Chondrocyte (in vitro differentiated cells): ENCODE measurements at places on chromosomes 16 and 17. TPM values are rescaled to one million over a fixed set of nuclear protein-coding genes. Genes with fewer than 3 reads are reported as not detected.

The BIRC5 gene
- 10.2 to 11.6 TPM (median 10.9 TPM) in 3 replicates for total RNA-seq

The SGCA gene
- 0.85 to 5.5 TPM (median 1.3 TPM) in 3 replicates for total RNA-seq

- H3K27ac ChIP-seq: no peak overlapping the region
- H3K27me3 ChIP-seq: peaks cover 51% of the 10 kb centered on the region
- peaks cover 21% of the 10 kb centered on the region for H3K4me1 ChIP-seq
- DNase-seq: no peak
Observed at GRCh38 chr17:6712854-6713129, 377 bp downstream of the SLC13A5 start.

The NUPR1 gene
- total RNA-seq: 39.1 to 300 TPM (median 289 TPM) in 3 replicates

DNA sequence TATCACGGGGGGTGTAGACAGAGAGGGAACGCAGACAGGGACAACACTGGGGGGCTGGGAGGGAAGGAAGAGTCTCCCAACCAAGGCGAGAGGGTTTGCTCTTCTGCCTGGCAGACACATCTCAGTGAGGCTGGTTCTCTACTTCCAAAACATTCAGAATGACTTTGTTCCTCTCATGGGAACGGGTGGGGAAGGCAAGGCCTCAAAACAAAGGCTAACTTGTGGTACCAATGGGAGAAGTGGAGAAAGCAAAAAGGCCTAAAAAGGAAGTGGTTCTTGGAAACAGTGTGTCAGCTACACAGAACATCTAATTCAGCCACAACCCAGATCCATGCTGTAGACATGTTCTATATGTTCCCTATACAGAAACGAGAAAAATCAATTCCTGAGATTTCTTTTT lies 7.5 kb downstream of the FLOT2 start:
- peaks cover 41% of the 10 kb centered on the region for H3K4me1 ChIP-seq
- DNase-seq: no peak
- no peak overlapping the region for H3K4me3 ChIP-seq
- H3K36me3 ChIP-seq: peaks cover 4% of the 10 kb centered on the region
- peak overlapping the region; percentile 86 for H3K27ac ChIP-seq
- no peaks in the 10 kb centered on the region for H3K27me3 ChIP-seq

DNA sequence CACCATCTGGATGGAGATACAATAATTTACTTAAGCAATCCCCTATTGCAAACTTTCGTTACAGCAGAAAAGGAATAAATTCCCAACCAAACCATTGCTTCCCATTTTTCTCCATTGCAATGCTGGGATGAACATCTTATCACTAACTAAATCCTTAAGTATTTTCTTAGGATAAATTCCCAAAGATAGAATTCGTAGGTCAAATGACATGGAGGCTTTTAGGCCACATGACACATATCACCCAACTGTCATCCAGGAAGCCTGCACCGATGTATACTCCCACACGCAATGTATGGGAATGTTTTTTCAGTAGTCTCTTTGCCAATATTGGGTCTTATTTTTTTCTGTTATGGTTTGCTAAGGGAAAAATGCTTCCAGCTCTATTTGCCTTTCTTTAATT lies 1.6 kb upstream of the TLCD2 start:
- H3K4me3 ChIP-seq: peak overlapping the region; percentile 97
- no peaks in the 10 kb centered on the region for H3K27me3 ChIP-seq
- peaks cover 32% of the 10 kb centered on the region for H3K36me3 ChIP-seq
- H3K4me1 ChIP-seq: peaks cover 43% of the 10 kb centered on the region

The AHSP gene
- total RNA-seq: not detected in 3 replicates

The VAT1L gene
- not detected in 3 replicates for total RNA-seq

DNA sequence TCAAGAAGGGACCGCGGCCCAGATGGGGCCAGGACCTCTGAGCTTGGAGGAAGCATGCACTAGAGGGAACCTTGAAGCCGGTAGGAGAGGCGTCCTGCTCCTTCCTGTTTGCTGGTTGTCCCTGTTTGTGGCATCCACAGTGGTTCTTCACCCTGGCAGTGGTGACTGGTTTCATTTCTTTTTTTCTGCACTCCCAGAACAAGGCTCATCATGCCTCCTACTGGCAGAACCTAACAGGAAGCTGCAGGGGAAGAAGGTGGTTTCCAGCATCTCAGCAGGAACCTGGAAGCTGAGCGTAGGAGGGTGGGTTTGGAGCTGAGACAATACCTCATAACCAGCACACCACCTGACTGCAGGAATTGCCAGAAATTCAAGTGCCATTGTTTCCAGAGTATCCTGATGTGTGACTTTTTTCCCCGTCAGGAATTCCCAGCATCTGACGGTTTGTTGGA lies 5.8 kb downstream of the TMEM231 start:
- no peak overlapping the region for H3K4me3 ChIP-seq
- DNase-seq: no peak
- no peak overlapping the region for H3K27ac ChIP-seq
- no peaks in the 10 kb centered on the region for H3K27me3 ChIP-seq
- peaks cover 5% of the 10 kb centered on the region for H3K4me1 ChIP-seq

The SPIRE2 gene
- total RNA-seq: 1.4 to 3.2 TPM (median 1.4 TPM) in 3 replicates

DNA sequence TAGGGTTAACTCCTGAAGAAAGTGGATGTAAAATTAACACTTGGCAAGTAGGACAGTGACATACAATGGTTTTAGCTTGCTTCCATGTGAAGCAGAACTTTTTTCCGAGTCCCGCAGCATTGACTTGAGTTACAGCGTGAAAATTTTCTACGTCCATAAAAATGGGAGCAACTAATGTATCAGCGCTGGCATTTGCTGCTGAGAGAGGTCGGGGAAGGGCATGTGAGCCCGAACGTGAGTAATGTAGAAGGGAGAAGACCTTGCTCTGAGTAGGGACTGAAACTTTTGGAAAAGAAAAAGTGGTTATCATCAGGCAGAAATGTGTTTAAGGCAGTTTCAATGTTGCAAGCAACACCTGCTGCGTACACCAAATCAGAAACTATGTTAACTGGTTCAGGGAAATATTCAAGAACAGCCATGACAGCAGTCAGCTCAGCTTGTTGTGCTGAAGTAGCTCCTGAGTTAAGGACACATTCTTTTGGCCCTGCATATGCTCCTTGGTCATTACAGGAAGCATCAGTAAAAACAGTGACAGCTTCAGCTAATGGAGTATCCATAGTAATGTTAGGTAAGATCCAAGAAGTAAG lies 70.9 kb upstream of the ARL4D start:
- H3K27ac ChIP-seq: no peak overlapping the region
- DNase-seq: no peak
- H3K36me3 ChIP-seq: no peaks in the 10 kb centered on the region

- H3K36me3 ChIP-seq: no peaks in the 10 kb centered on the region
- H3K4me1 ChIP-seq: peaks cover 73% of the 10 kb centered on the region
- H3K27me3 ChIP-seq: no peaks in the 10 kb centered on the region
- H3K4me3 ChIP-seq: no peak overlapping the region
Observed at GRCh38 chr17:27538156-27538955, 82.1 kb downstream of the KSR1 start.

DNA sequence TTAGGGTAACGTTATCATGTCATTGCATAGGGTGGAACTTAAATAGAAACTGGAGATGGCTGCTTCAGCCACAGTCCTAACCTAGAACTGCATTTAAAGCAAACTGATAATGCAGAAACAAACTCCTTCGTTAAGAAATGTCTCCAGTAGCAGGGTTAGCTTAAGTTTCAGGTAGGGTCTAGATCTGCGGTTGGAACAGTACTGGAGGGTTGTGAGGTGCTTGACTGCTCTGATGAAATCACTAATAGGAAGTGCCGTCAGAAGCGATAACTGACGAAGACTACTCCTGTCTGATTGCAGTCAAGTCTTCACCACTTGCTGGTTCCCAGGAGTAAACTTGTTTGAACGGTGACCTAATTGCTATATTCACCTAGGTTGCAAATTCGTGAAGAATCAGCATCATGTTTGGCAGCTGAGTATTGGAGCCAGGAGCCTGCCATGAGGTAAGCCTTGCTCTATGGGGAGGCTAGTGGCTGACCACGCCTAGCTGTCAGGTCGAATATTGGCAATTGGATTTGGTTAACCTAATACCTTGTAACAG lies 24.5 kb downstream of the TRPV2 start:
- H3K27ac ChIP-seq: peak overlapping the region; percentile 98
- H3K4me3 ChIP-seq: peak overlapping the region; percentile 96
- no peak for DNase-seq
- peaks cover 48% of the 10 kb centered on the region for H3K4me1 ChIP-seq
- no peaks in the 10 kb centered on the region for H3K27me3 ChIP-seq

DNA sequence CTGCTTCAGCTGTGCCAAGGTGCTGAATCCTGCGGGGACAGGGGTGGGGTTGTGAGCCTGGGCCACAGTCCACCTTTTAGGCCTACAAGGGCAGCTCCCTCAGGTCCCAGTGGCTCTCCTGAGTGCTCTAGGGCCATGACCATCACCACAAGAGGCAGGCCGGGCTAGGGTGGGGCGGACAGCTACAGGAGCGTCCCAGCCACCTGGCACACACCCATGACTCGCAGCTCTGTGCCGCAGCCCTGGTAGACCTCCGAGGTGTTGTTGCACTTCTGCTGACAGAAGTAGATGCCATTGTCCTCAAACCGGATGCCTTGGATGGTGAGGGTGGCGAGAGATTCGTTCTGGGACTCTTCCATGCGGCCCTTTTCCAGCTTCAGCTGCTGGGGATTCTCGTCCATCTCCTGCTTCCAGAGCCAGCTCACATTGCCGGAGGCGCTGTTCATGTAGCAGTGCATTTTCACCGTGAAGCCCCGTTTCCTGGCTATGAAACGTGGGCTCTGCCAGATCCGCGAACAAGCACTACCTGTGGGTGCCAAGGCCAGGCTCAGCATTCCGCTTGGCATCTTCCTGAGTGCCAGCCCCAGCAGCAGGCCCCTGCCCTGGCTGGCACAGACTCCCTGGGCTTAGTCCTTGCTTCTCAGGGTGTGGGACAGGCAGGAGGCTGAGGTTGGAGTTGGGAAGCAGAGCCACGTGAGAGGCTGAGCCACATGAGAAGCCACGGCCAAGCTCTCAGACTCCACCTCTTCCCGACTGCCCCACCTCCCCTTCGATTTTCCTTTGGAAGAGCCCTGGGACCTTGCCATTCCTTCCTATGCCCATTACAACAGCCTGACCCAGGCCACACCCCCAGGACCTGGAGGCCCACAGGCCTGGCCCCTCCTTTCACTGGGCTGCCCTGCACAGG lies 2.0 kb downstream of the CD79B start:
- no peaks in the 10 kb centered on the region for H3K4me1 ChIP-seq
- H3K4me3 ChIP-seq: no peak overlapping the region
- H3K27ac ChIP-seq: no peak overlapping the region
- no peaks in the 10 kb centered on the region for H3K36me3 ChIP-seq
- peaks cover 4% of the 10 kb centered on the region for H3K27me3 ChIP-seq

The CCL14 gene
- total RNA-seq: not detected in 3 replicates

GRCh38 chr17:10626390-10626789 lies 30.7 kb downstream of the MYH3 start:
- no peaks in the 10 kb centered on the region for H3K27me3 ChIP-seq
- DNase-seq: no peak
- H3K4me1 ChIP-seq: no peaks in the 10 kb centered on the region

GRCh38 chr17:51059781-51060180 lies 60.9 kb downstream of the SPAG9 start:
- H3K27me3 ChIP-seq: no peaks in the 10 kb centered on the region
- peak overlapping the region; percentile 57 for H3K27ac ChIP-seq
- peaks cover 45% of the 10 kb centered on the region for H3K4me1 ChIP-seq
- H3K4me3 ChIP-seq: no peak overlapping the region

DNA sequence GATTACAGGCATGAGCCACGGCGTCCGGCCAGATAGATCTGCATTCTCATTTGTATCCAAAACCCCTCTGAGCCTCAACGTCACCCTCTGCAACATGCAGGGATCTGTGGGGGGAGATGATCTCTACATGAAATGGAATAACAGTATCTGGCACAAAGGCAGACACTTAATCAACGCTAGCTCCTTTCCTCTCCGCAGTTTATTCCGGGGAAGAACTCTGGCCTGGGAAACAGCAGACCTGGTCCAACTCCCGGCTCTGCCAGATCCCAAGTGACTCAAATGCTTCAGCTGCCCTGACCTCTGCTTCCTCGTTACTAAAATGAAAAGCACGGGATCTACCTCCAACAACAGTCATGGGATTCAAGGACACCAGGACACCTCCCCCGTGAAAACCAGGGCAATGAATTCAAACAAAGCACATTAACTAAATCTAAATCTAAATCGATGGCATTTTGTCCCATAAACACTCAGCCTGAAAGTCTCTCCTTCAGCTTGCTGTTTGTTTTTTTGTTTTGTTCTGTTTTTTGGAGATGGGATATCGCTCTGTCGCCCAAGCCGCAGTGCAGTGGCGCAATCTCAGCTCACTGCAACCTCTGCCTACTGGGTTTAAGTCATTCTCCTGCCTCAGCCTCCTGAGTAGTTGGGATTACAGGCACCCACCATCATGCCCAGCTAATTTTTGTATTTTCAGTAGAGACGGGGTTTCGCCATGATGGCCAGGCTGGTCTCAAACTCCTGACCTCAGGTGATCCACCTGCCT lies 78.2 kb downstream of the NXN start:
- H3K4me3 ChIP-seq: no peak overlapping the region
- no peaks in the 10 kb centered on the region for H3K27me3 ChIP-seq
- no peaks in the 10 kb centered on the region for H3K36me3 ChIP-seq
- peaks cover 69% of the 10 kb centered on the region for H3K4me1 ChIP-seq

DNA sequence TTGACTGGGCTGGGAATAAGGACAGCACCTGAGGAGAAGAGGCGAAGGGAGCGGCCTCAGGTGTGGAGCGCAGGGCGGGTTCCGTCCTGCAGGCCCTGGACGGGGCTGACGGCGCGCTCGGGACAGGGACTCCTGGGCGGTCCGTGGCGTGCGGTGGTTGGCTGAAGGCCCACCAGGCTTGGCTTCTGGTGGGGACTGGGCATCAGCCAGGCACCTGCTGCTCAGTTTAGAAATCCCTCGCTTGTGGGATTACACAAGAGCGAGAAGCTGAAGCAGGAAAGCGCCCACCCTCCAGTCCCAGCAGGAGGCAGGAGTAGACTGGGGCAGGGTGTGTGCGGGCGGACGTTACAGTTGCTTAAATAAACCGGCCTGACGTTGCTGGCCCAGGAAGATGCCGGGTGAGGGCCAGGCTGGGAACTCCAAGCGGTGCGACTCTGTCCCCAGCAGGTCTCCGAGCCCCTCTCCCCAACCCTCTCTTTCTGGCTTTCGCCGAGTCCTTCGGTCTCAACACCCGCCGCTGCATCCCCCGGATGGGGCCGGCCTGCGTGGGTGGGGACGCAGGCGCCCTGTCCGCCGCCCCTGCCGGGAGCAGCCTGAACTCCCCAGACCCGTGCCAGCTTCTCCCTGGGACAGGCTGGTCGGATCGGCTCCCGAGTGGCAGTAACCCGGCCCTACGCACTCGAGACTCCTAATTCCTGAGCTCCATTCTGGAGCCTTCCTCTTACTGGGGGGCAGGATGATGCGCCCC lies 639 bp downstream of the MIF4GD start:
- peak overlapping the region; percentile 75 for H3K4me3 ChIP-seq
- DNase-seq: no peak
- no peaks in the 10 kb centered on the region for H3K27me3 ChIP-seq
- peaks cover 20% of the 10 kb centered on the region for H3K4me1 ChIP-seq
- peaks cover 5% of the 10 kb centered on the region for H3K36me3 ChIP-seq
